ENCODE measurements at places on chromosomes 5 and 9.

DNA sequence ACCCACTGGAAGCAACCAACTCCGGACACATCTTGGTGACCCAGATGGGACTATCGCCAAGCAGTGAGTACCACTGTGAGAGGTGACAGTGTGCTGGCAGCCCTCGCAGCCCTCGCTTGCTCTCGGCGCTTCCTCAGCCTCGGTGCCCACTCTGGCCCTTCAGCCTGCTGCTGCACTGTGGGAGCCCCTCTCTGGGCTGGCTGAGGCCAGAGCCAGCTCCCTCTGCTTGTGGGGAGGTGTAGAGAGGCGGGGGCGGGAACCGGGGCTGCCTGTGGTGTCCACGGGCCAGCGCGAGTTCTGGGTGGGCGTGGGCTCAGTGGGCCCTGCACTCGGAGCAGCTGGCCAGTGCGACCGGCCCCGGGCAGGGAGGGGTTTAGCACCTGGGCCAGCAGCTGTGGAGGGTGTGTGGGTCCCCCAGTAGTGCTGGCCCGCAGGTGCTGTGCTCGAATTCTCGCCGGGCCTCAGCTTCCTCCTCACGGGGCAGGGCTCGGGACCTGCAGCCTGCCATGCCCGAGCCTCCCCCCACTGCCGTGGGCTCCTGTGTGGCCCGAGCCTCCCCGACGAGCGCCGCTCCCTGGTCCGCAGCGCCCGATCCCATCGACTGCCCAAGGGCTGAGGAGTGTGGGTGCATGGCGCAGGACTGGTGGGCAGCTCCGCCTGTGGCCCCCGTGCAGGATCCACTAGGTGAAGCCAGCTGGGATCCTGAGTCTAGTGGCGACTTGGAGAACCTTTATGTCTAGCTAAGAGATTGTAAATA, 78.5 kb upstream of the PLPP1 start:
- no peak for DNase-seq

DNA sequence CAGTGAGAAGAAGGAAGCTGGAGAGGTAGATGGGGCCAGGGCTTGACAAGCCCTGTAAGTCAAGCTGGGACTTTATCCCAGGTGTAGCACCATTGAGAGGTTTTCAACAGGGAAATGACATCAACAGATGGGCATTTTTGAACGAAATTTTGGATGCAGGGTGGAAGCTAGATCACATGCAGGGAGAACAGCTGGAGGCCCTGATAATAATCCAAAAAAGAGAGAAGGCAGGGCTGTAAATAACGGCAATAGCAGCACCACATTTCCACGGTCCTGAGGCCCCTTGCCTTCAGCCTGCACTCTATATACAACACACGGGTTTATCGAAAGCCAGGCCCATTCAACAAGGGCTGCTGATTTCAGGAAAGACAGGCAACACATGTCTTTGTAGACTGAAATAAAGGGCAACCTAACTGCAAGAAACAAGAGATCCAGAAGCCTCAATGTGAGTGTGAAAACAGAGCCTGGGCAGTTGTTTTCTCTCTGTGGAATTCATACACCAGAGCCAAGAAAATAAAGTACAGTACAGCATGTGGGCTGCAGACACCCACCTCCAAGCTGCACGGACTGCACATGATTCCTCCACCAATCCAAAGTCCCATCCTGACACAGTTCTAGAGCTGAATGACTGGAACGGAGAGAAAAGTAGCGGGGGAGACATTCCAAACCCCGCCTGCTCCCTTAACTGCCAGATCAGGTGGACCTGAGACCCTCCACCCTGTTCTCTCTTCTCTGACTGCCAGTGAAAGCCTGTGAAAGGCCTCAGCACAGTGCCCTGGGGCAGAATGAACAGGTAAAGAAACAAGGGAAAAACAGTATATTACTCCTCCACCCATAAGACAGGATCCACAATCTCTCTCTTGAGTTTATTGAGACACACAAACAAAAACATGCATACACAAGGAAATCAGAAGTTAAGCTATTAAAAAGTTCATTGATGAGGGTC, 36.3 kb downstream of the KLHL3 start:
- no peak for DNase-seq

- no peak for DNase-seq
Observed at GRCh38 chr9:91131433-91131839, 230.3 kb downstream of the AUH start.

- no peak for DNase-seq
Observed at GRCh38 chr5:76861612-76862011, 11.8 kb downstream of the S100Z start.

GRCh38 chr9:69542942-69543704, 129.0 kb downstream of the APBA1 start:
- DNase-seq, result no peak

DNA sequence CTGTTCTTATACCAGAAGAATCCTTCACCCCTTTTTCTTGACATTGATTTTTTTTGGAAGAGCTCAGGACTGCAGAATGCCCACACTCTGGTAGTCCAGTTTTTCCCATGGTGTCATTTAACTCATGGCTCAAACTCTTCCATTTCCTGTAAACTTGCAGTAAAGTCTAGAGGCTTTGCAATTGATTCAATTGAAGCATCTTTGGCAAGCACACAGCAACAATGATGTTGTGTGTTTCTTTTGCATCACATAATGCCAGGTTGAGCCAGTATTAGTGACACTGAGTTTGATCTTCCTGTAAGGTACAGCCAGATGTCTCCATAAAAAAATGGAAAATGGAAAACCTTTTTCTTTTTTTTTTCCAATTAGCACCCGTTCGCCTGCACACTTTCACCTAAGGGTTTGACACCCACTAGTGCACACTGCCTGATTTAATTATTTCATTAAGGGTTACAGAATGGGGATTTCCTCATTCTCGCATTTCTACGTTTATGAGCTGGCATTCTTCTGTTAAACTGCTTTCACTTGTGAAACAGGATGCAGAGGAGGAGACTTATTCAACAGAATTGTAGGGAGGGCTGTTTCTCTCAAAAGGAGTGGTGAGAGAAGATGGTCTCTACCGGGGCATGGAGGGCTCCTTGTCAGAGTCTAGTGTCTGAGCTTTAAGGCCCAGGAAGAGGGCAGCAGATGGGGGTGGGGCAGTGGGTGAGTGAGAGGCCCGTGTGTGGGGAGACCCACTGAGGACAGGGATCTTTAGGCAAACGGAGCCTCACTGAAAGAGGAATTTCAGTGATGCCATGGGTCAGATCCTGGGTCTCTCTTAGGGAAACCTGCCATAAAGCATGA, 2.2 kb upstream of the S1PR3 start:
- DNase-seq, result no peak

- no peak for DNase-seq
Observed at GRCh38 chr9:5764130-5764868, 68.6 kb downstream of the ERMP1 start.

- DNase-seq, result no peak
Observed at GRCh38 chr5:143539742-143540141, 136.3 kb upstream of the NR3C1 start.

DNA sequence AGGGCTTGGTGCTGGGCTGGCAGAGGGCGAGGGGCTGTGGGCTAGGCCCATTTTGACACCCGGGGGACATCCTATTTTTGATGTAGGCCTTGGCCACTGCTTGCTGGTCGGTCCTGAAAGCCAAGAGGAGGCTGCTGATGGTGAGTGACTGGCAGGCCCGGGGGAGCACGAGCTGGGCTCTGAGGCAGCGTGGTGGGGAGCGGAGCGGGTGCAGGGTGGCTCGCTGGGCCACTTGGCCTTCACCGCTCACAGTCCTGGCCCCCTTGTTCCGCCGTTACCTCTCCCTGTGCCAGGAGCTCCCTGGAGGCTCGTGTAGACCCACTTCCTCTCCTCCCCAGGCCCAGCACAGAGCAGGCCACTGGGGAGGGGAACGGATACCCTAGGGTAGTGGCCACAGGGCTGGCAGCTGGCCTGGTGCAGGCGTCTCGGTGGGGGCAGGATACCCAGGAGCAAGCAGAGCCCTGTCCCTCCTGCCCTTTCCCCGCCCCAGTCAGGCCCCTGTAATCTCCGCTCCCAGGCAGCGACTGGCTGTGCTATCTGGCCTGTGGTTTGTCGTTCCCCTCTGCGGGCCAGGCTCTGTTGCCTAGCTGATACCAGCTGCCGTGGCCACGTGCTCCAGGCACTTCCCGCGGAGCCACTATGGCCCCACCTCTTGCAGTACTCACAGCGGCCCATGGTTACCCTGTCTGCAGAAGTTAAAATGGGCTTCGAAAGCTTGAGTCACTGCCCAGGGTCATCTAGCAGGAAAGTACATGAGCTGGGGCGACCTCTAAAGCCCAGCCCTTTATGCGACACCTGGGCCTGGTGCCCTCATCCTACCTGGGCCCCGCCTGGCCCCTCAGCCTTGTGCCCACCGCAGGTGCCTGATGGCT, 11.7 kb upstream of the DOLPP1 start:
- DNase-seq, result no peak

DNA sequence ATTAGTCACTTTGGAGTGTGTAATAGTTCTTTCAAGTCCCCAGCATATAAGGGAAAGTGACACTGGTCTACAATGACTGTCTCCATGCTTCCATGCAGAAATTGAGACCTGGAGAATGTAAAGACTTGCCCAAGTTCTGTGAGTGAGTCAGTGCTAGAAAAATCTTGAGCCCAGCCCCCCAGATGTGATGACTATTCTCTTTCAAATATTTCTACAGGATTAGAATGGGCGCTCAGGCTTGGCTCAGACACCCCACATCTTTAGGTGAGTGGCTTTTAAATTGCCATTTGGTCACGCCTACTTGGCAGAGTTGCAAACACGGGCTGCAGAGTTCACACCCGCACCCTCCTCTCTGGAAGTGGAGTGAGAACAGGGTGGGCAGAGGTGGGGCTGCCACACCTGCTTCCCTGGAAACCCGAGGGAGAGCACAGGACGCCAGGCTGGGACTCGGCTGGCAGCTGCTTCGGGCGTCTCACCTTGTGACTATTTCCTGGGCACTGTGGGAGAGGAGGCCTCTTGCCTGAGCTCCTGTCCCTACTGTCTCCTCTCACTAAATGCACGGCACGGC, 37.6 kb downstream of the ROPN1L start:
- no peak for DNase-seq

DNA sequence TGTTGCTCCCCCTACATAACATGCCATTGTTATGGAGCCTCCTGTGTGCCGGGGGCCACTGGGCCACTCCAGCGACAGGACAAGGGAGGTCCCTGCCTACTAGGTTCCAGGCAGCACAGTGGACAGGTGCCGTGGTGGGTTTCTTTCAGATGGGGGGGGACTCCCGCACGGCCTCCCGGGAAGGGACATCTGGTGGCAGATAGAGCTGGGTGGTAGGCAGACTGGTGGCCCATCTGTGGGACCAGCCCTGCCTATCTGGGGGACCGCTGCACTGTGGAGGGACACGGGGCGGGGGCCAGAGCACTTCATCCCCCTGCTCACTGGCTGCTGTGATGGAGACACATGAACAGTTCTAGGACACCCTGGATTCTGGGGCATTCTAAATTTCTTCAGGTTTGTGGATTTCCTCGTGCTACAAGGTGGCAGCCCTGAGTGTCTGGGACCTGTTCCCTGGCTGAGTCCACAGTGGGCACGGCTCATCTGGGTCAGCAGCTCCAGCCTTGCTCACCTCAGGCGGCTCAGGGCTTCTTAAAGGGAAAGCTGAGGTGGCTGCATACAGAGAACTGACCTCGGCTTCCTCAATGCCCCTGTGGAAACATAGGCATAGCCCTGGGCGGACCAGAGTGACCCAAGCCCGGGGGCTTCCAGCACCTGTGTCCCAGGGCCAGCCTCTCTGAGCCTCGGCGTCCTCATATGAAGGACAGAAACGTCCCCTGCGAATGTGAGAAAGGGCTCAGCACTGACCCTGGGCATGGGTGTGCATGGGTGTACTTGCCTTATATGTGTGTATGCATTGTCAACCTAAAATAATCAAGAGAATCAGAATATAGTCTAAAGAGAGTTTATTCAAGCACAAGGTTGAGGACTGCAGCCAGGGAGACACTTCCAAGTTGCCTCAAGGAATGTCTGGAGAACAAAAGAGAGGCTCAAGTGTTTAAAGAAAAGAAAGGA, 22.5 kb downstream of the FGD3 start:
- DNase-seq, result no peak

GRCh38 chr5:55864606-55865541, 13.7 kb downstream of the IL31RA start:
- no peak for DNase-seq

- no peak for DNase-seq
Observed at GRCh38 chr9:90301277-90301653, 341.4 kb downstream of the DIRAS2 start.

DNA sequence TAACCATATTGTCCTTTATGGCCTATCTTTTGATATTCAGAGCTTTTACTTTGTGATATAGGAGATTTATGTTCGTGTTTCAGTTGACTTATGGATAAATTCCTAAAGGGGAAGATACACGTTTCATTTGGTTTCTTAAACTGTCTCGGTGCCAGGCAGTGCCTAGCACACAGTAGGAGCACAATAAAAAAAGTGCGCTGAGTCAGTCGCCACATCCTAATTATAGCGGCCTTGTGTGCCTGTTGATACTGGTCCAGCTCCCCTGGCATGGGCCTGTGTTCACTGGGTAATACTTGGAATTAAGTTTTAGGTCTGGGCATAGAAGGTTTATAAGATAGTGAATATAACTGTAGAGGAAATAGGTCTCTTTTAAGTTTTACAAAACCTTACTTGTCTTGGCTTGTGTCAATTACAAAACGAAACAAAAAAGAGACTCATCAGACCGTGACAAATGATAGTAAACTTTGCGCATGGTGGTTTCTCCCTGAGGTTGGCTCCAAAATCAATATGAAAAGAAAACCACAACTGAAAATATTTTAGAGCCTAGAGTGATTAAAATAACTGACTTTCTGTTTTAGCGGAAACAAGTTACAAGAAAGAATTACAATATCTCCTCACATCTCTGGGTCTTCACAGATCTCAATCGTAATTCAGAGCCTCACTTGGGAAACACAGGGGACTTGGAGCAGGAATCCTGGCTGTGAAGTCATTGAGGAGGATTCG, 84.8 kb downstream of the MVB12B start:
- no peak for DNase-seq

DNA sequence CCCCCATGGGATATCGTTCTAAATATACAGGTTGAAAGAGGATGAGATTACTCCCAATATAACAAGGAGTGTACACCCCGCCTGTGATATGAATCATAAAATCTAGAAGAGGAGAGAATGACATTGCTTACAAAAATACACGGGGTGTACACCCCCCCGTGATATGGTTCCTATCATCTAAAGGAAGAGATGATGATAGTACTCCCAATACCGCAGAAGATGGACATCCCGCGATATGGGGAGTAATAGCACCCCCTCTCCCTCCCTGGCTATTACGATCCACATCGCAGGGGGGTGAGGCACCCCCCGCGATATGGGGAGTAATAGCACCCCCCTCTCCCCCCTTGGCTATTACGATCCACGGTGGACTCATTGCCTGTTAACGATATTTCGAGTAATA, 124.6 kb downstream of the TMEM38B start:
- DNase-seq, result no peak

DNA sequence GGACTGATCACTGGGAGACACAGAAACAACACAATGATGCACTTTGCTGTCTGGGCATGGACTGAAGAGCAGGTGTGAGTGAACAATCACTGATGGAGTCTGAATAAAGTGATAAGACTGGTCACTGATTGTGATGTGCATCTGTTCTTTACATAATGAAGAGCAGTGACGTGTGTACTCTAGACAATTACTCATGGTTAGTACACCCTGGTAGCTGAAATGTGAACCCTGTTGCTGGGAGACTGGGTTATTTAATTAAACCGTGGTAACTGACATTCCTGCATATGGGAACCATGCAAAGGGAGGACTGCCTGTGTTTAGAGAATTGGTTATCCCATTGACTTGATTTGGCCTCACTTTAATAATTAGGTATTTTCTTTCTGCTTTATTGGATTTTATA, 202.9 kb downstream of the NR2F1-AS1 start:
- DNase-seq, result no peak

GRCh38 chr9:3331801-3332200, 194.0 kb downstream of the RFX3 start:
- DNase-seq, result no peak
